ENCODE measurements at places on chromosomes 11 and 22.

DNA sequence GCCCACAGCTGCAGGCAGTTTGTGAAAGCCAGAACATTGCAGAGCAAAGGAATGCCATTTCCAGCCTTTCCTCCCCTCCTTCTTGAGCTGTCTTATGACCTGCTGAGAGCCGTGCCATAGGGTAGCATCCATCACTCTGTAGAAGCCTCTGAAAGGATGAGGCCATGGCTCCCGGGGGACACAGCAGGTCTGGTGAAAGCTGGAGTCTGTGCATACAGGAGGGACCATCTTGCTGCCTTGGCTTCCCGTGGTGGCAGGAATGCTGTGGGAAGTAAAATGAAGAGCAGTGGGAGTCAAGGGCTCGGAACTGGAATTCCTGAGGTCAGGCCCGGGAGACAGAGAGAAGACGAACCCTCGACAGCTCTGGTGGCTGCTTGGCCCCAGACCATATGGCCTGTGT, 30.9 kb downstream of the ANO1 start:
- no peak for DNase-seq

GRCh38 chr22:45210991-45211390, 29.7 kb downstream of the KIAA0930 start:
- DNase-seq, result no peak

DNA sequence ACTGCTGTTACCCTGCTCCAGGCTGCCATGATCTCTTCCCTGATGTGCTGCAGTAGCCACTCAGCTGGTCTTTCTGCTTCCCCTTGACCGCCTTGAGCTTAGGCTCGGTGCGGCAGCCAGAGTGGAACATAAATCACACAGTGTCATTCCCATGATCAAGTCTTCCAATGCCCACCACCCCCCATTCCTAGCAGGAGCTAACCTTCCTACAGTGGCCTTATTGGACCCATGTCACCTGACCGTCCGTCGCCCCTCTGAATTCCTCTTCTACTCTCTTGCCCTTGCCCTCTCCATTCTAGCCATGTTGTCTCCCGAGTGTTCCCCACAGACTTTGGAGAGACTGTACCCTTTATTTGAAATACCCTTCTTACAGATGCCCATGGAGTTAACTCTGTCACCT, 43.4 kb downstream of the OTOG start:
- no peak for DNase-seq

DNA sequence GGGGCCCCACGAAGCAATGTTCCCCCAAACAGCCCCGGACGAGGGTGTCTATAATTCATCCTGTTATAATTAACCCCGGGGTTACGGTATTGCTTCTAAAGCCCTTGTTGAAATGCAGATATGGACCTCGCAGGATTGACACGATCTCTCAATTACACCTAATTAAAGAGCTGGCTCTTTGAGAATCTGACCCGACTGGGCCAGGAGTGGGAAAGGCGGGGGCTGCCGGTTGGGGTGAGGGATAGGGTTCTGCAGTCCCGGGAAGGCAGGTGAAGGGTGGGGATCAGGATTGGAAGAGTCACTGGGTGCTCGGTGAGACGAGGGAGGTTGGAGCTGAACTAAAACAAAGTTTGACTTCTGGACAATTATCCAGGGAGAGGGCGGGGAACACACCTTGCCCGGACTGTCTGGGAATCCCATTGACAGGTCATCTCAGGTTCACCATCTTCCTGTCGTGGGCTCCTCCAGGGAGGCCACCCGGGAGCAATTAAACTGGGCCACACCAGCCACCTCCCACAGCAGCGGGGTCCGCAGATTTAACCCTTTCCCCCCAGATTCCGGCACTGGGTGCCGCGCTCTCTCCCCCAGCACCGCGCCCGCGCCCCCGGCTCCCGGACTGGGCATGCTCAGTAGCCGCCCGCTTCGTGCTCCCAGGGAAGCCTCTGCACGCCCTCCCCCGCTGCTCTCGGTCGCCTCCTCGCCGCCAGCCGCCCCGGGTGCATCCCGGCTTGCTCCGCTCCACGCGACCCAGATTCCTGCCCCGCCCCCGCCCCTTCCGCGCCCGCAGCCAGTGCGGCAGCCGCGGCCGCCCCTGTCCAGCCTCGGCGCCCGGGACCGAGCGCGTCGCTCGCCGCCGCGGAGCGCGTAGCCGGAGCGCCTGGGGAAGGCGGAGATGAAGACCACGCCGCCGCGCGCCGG, at the start of gene ELMOD1:
TSS of gene ELMOD1 (plus strand) at position 688 of the 918 bp plus-strand sequence. CDS start 27,043 bp downstream, outside the sequence.
- no peak for DNase-seq

Measured in SIG-M5 (cell line).